ENCODE measurements at places on chromosomes 11 and 22.
A peak's percentile ranks its signal among the peaks of the same experiment; 100 is the strongest.

DNA sequence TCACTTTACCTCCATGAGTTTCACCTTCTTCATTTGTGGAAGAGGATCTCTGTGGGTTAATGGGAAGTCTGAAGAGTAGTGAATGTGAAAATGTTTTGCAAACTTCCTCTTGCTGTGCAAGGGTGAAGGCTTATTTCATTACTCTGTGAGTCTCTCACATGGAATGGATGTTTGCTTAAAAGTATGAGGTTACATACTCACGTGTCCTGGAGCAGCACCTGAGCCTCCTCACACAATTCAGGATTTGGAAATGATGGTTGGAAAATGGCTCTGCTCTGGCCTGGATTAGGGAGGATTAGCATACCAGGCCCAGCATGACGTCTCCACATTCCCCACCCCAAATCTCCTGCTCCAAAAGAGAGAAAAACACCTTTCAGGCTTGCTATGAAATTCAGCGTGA is 4.8 kb downstream of the GRAMD1B start:
- no peak for DNase-seq

DNA sequence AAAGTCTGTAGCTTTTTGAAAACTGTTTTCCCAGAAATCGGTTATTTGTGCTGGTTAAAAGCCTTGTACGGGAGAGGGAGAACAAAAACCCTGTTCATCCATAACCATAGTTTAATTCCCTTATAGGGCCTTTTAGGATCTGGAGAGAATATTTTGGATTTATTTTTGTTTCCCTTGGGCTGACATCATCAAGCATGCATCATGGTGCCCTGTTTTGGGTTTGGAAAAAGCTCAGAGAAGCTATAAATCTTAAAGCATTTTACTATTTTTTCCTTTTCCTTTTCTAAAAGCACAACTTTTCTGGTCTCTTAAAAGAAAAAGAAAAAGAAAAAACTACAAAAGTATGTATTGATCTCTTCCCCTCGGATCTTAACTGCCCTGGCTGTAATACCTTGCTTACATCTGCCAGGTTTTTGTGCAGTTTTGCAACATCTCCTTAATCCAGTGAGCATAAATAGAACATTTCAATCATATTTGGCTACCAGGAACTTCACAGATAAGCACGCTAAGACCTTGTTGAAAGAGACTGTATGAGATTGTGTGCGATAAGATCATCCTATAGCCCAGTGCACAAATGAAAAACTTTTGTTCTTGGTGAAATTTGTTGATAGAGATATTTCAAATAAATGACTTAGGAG is 88.0 kb downstream of the ZBTB16 start:
- no peak for DNase-seq

DNA sequence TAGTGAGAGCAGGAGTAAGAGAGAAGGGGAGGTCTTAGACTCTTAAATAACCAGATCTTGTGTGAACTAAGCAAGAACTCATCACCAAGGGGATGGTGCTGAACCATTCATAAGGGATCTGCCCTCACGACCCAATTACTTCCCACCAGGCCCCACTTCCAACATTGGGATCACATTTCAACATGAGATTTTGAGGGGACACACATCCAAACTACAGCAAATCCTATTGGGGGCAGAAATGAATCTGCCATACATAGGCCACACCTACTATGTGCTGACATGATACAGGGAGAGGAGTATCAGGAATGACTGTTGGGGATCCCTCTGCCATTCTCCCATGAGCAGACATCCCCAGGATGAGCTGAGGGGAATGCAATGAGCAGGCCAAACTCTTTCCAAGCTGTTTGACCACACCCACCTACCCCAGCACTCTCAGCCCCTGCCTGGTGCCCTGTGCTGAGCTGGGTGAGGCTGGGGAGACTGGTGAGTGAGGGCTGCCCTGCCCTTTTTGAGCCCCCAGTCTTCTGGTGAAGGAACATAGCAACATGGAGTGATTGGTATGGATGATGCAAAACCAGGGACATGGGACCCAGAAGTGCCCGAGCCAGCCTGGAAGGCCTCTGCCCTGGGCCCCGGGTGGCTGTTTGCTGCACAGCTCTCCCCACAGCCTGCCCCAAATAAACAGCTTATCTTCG is 1.2 kb upstream of the GTSE1 start:
- DNase-seq, result no peak

- DNase-seq, result no peak
Observed at GRCh38 chr11:65816696-65817095, 17.1 kb upstream of the SNX32 start.

DNA sequence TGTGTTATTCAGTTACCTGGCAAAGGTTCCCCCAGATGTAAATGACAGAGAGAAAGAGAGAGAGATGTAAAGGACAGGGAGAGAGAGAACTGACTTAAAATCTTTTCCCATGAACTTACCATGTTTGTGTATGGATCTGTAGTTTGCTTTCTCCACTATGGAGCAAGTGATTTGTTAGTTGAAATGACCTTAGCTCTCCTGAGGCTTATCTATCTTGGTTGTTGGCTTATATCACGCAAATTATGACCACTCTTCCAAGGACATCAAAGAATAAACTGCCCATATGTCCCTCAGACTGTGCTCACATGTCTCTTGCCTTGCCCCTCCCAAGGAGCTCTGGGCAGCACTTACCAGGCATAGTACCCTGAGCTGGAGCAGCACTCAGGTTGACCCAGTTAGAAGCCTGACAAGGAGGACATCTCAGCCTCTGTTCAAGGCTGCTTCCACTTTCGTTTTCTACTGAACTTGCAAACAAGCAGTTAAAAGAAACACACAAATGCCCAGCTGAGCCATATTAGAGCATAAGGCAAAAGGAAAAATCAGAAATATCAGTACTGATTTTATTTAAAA is 95.3 kb upstream of the RCN1 start:
- DNase-seq, result peak; percentile 11

DNA sequence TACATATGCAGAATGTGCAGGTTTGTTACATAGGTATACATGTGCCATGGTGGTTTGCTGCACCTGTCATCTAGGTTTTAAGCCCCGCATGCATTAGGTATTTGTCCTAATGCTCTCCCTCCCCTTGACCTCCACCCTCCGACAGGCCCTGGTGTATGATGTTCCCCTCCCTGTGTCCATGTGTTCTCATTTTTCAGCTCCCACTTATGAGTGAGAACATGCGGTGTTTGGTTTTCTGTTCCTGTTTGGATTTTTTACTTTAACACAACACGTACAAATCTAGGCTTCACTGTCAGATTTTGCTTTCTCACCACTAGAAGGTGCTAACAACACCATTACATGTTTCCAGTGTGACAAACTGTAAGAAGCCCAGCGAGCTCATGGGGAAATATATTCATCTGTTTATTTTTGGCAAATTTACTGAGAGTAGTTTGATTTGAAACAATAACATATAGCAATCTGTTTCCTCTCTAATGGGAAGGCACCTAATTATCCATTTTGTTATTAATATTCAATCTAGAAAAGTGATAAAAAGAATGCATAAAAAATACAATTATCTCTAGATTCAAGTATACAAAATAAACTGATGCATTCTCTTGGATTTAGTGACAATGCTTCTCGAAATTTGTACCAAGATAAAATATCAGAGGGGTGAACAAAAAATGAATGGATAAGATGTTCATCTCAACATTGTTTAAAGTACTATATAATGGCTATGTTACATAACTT is 23.2 kb upstream of the BIRC3 start:
- DNase-seq, result peak; percentile 70

DNA sequence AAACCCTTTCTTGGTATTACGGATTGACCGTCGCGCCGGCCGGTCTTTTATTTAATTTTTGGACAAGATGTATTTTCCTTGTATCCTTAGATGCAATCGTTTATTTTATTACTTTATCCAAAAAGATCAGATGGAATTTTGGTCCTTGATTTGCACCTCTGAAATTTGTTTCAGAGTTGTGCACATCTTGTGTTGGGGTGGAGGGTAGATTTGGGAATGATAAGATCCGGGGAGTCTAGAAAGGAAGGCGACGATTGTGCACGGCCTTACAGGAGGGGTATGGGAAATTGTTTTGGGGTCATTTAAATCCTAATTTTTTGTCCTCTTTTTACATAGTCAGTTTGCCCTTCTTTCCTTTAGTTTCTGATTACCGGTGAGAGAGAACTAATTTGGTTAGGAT is 1.4 kb downstream of the KDM2A start:
- DNase-seq, result peak; percentile 9

- DNase-seq, result no peak
Observed at GRCh38 chr11:63493127-63493526, 2.2 kb upstream of the PLAAT5 start.

DNA sequence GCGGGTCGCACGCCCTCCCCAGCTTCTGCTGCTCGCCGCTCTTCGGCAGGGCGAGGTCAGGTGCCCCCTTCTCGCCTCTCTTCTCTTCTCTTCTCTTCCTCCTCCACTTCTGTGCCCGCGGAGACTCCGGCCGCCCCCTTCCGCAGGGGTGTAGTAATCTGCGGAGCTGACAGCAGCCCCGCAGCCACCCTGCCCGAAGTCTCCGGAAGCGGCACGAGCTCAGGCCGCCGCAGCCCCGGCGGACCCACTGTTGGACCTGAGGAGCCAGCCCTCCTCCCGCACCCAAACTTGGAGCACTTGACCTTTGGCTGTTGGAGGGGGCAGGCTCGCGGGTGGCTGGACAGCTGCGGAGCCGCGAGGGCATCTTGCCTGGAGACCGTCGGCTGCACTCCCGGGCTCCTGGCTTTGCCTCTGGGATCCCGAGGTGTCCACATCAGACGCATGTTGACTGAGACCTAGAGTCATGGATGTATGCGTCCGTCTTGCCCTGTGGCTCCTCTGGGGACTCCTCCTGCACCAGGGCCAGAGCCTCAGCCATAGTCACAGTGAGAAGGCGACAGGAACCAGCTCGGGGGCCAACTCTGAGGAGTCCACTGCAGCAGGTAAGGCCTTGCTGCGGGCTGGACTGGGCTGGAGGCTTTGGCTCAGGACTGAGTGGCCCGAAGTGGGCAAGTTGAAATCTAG is 486 bp downstream of the STIM1 start:
- peak; percentile 39 for DNase-seq

DNA sequence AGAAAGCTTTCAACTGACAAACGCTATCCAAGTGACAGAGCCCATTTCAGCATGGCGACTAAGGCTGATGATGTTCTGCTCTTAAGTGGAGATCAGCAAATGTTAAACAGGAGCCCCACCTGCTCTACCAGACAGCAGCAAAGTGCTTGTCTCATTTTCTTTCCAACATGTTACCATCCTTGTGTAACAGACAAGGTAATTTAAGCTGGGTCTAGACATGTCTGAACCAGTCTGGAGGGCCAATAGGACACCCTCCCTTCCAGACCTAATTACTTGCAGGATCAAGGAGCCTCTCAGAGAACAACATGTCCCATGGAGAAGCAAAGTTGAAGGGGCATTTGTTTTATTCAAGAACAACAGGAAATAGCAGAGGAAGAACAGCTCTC is 3.9 kb upstream of the LMO2 start:
- peak; percentile 6 for DNase-seq

GRCh38 chr11:93188726-93189125 is 9.1 kb downstream of the SLC36A4 start:
- DNase-seq, result no peak

GRCh38 chr11:66239511-66239910 is 28.9 kb upstream of the RAB1B start:
- no peak for DNase-seq

- DNase-seq, result peak; percentile 70
Observed at GRCh38 chr22:44567846-44568493, 69.9 kb upstream of the RTL6 start.

- DNase-seq, result no peak
Observed at GRCh38 chr11:68399916-68400315, 60.6 kb upstream of the PPP6R3 start.

DNA sequence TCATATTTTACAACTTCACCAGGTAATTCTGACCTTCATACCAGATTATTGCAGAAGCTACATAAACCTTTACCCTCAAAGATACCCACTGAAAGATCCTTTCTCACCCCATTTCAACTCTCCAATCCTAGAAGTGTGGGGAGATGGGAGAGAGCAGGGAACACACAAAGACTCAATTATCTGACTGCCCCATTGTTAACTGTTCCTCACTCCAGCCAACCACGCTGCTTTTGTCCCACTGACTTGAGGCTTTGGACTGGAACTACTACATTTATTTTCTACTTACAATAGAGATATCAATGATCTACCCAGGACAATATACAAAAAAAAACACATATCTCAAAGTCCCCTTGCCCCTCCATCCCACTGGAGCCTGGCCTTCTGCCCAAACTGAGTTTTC is 44.7 kb upstream of the SLN start:
- DNase-seq, result no peak

- DNase-seq, result no peak
Observed at GRCh38 chr11:83508804-83509203, 222.6 kb upstream of the CCDC90B start.

DNA sequence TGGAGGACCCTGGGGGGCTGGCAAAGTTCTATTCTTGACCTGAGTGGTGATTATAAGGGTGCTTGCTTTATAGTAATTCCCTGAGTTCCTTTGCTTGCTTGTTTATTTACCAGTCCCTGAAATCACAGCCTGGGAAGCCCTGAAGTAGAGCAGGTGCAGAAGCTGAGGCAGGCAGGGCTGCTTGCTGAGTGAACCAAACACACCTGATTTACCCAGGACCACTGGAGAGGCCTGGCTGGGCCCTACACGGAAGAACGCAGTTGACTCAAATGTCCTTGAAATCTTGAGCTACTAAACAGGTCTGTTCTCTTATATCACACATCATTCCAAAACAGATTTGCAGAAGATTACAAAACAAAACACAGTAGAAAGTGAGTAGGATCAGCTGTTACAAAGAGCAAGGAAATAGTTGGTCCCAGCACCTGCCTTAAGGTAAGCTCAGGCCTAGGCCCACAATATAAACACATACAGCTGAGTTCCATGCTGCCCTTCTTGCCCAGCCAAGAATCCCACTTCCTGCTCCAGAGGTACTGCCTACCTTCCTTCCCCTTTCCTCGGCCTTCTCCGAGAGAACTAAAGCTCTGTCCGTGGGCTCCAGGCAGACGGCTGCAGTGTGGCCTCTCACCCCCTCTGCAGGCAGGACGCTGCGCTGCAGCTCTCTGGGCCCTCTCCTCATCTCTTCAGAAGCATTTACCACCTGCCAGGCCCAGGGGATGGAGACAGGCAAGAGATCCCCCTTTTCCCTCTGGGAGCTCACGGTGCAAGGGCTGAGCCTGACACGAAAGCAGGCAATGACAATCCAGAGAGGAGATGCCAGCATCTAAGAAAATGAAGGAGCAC is 46.1 kb upstream of the SCUBE2 start:
- peak; percentile 88 for DNase-seq

DNA sequence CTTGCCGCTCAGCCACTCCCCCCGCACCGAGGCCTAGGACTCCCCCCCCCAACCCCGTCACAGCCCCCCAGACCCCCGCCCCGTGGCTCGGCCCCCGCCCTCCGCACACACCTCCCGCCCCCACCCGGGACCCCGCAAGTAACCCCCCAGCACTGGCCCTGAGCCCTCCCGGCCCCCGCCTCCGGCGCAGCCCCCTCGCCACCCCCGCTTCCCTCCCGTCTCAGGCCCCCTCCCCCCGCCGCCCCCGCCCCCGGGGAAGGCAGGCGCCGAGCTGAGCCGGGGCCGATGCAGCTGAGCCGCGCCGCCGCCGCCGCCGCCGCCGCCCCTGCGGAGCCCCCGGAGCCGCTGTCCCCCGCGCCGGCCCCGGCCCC is 1.5 kb downstream of the SHANK3 start:
- no peak for DNase-seq
